T-helper 2 cell (primary cell): ENCODE measurements at places on chromosomes 11 and 22.

GRCh38 chr11:117610901-117611300 is 186.1 kb downstream of the DSCAML1 start:
- DNase-seq = no peak

GRCh38 chr11:96013461-96014213 is 89.7 kb upstream of the MTMR2 start:
- no peak for DNase-seq

DNA sequence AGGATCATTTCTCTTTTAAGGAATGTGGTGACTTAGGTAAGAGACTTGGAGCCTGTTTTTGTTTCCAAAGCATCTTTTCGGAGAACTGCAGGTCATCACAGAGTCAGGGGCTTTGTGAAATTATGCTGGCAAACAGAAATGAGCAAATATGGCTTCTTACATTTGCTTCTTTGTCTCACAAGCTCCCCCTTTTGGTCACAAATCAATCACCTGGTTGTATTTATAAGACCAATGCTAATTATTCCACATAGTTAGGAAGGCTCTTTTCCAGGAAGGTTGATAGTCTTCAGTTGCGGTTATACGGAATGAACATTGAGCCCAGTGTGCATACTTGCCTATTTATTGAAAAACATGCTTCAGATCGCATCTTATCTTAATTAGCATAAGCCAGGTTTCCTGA is 34.6 kb upstream of the CEP126 start:
- DNase-seq = no peak

GRCh38 chr11:8310743-8311298 is 47.1 kb upstream of the LMO1 start:
- no peak for DNase-seq

GRCh38 chr22:17046566-17047348 is 38.0 kb upstream of the IL17RA start:
- DNase-seq = no peak

- no peak for DNase-seq
Observed at GRCh38 chr11:72236083-72236697, 7.8 kb downstream of the PHOX2A start.

DNA sequence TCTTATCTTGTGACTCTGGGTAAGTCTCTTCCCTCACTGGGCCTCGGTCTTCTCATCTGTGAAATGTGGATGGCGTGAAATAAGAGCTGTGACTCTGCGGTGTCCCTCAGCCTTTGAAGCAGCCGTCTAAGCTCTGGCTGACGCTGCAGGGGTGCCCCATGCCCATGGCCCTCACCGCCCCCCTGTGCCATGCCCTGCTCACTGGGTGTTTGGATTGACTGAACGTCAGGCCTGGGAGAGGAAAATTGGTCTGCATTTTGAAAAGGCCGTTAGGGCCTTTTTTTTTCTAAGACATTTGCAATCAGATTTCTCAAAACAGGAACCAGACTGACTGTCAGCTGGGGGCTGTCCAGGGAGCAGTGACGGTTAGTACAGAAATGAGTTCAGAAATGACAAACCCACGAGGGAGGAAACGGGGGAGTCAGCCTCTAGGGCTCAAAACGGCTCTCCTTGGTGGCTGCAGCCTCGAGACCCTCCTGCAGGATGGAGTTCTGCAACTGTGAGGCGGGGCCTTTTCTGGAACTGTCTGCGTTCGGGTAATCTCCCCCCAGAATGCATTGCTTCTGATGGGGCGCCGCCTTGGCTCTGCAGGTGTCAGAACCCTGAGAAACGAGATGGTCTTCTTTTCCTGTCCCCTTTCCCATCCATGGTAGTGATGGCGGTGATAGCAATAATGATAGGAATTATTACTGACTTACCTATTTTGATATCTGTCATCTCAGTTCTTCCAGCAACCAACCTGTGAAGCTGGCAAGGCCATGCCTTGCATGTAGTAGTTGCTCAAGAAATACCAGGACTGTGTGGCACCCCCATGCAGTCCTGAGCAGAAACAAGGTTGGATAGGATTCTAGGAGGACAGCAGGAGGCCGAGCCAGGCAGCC is 2.0 kb downstream of the GRK2 start:
- DNase-seq = peak; percentile 83

GRCh38 chr22:28978863-28979796 is 82.5 kb downstream of the C22orf31 start:
- no peak for DNase-seq

DNA sequence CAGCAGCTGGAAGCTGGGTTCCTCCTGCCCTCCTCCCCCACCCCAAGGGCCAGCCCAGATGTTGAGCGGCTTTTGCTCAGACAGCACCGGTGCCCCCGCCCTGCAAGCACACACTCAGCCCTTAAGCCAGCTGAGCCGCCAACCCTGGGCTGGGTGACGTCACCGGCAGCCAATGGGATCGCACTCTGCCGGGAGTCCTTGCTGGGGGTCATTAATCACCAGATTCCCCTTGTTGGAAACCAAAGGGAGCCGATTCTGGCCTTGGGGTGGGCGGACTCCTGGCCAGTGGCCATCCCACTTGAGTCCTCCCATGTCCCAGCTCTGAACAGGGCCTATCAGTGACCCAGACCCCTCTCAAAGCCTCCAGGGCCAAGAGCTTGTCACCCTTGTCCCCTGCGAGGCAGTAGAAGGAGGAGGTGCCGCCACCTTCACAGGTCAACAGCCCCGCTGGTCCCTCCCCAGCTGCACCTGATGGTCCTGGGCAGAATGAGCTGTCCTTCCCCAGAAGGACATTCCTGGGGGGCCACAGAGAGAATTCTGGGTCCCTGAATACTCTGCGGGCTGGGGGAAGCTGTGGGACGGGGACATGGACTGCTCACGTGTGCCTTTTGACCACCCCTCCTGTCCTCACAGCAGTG is 7.4 kb downstream of the DUSP8 start:
- no peak for DNase-seq

DNA sequence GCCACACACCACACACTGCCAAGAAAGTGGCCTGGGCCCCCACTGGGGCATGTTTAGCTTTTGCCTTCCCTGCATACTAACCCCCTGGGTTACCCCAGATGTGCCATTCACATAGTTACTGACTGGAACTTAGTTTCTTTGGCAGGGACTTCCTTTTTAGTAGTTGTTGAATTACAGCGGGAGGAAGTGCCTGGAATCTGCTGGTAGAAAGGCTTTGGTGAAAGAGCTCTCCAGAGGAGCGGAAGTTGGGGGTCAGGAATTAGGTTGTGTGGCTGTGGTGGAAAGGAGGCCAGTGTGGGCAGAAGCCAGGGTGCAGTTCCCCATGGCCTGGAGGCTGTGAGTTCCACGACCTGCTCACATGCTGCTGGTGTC is 69.0 kb downstream of the MED15 start:
- no peak for DNase-seq

GRCh38 chr11:128026596-128026995 is 560.8 kb downstream of the ETS1 start:
- DNase-seq = no peak

GRCh38 chr22:35905894-35906293 is 122.7 kb downstream of the RBFOX2 start:
- DNase-seq = no peak

DNA sequence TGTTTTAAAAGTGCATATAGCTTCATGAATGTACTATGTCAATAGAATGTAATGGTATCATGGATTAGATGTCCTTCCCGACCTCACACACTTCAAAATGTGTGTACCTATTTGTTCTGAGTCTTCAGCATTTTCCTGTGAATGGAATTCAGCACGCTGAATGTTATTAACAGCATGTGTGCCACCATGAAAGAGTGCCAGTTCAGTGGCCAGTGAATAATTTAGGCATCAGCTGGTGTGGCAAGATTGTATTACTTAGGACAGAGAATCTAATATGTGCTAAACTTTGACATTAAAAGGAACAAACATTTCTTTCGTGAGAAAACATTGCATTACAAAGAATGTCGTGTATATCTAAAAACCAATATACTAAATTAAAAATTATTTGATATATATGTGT is 46.4 kb downstream of the HIPK3 start:
- DNase-seq = no peak

GRCh38 chr22:37045958-37046357 is 5.6 kb upstream of the KCTD17 start:
- DNase-seq = no peak

DNA sequence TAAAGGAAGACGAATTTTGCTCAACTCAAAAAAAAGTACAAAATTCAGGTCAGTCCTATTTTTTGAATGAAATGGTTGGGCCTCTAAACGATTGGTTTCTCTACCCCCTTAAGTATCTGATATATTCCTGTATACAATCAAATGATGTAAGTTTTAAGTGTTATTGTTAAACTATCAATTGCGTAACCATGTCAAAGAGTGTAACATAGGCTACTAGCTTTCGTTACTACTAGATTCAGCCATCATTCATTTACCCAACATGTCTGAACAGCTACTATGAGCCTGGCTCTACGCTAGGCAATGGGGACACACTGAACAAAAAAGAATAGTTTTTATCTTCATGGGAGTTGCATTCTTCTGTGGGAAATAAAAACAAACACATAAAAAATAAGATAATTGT is 3.3 kb downstream of the RAB6A start:
- DNase-seq = no peak

DNA sequence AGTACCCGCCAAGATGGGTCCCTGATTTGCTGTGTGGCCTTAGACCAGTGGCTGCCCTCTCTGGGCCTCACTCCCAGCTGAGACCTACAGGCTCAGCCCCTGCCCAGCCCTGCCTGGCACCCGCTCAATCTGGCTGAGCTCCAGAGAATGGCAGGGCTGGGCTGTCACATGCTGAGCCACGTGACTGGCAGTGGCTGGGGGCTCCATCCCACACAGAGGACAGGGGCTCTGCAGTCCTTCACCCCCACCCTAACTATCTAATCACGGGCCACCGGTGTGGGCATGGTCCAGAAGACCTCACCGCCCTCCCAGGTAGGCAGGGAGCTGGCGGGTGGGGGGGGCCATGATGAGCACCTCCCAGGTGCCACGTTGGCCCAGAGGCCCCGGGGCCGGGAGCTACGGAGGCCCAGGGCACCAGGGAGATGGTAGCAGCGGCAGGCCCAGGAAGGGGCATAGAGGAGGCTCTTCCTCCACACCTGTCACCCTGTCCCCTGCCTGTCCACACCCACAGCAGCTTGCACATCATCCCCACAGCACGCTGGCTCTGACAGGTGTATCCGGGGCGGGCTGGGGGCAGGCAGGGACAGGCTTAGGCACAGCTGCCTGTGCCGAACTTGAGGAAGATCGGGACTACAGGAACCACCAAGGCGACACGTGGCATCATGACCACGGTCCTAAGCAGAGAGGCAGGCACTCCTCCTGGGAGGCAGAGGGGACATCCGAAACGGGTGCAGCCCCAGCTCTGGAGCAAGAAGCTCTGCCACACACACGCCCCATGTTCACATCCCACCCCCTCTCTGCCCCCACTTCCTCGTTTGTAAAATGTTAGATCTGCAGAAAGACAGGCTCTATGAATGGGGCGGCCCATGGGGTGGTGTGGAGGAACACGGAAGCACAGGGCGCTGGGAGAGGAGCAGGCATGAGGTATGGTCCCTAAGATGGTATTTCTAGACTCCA is 1.5 kb upstream of the ALDH3B1 start:
- DNase-seq = no peak

DNA sequence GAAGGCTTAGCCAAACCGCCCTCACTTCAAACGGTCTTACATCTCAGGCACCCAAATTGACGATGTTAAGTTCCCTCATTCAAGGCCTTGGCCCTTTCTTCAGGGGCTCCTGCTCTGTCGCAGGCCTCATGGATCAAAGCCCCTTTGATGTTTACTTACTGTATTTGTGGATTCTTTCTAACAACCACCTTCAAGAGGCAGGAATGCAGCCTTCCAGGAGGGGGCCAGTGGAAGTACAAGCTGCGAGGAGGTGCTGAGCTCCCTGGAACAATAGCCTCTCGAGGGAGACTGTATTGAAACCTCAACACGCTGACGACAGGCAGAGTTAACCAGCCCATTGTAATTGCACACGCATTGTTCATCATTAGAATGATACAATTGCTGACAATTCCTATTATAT is 209.1 kb downstream of the ST3GAL4 start:
- DNase-seq = no peak

DNA sequence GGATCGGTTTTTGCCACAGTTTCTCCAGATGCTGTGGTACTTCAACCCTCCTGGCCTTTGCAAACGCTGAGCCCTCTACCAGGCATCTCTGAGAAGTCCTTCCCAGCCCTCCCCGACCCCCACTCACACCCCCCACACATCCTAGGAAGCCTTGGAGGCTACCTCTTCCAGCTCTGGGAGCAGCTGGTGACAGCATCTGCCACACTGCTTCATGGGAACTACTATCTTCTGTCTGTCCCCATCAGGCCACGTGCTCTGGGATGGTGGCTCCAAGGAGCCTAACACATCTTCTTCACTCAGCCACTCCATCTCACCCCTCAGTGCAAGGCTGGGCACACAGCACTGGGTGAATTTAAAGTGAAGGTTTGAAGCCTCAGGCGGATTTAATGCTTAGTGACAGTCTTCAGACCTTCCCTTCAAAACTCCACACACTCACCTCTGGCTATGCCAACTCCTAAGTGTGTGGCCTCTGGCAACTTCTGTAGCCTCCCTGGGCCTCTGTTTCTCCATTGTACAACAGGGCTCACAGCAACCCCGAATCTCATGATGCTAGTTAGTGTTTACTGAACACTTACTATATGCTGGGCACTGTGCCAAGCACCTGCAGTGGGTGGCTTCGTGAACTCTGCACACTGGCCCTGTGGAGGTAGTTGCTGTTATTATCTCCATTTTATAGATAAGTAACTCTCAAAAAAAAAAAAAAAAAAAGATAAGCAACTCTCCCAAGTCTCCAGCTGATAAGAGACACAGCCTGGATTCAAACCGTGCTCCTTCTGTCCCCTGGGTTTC is 7.3 kb upstream of the TP53I11 start:
- DNase-seq = no peak

GRCh38 chr11:112085822-112086421 is 634 bp downstream of the TIMM8B start:
- peak; percentile 10 for DNase-seq

DNA sequence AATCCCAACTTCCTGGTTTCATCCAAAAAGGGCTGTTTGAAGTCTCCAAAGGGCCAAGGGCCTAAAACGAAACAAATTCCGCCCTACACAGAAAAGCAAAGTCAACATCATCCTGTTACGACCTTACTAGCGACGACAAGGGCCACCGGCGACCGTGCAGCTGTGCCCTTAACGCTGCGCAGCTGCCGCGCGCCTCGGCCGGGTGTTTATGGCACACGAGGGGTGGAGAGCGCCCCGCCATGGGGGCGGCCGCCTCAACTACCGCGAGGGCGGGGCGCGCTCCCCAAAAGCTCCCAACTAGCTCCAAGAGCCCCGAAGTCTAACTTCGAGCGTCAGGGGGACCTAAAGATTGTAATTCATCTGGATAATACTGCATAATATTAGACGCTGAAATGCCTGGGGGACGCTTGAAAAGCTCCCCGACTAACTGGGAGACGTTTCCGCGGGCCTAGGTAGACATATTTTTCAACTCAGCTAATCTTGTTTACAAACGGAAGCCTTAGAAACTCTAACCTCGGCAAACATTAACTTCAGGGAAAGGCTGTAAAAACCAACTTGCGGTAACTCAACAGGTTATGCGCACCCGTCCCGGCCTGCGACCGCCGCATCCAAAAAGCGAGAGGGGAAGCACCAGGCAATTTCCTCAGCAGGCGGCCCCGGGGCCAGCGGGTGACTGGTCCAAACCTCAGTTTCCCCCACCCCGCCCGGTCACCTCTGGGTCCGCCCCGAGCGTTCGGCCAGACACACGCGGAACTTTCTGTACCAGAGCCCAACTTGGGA is 694 bp downstream of the TMEM123 start:
- peak; percentile 58 for DNase-seq

- no peak for DNase-seq
Observed at GRCh38 chr22:47748957-47749356, 986.5 kb downstream of the TBC1D22A start.
